ENCODE measurements at places on chromosomes 7 and 10.

- DNase-seq, result no peak
Observed at GRCh38 chr7:120564145-120564544, 291.2 kb downstream of the KCND2 start.

DNA sequence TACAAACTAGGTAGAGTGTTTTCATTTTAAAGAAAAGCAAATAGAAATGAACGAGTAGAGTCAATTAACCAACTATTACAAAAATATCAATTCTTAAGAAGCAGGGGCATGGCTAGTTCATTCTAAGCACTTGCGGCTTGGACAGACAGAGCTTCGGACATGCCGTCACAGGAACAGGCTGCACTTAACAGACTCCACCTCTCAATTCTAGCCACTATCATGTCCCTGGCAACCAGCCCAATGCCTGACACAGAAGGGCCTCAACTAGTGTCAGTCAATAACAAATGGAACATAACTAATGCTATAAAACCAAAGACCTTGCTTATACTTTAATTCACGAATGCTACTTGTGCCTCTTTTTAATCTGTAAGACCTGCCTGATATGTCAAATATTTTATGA is 74.4 kb downstream of the TPK1 start:
- DNase-seq, result no peak

- DNase-seq, result no peak
Observed at GRCh38 chr10:17474595-17475323, 20.4 kb upstream of the ST8SIA6 start.

DNA sequence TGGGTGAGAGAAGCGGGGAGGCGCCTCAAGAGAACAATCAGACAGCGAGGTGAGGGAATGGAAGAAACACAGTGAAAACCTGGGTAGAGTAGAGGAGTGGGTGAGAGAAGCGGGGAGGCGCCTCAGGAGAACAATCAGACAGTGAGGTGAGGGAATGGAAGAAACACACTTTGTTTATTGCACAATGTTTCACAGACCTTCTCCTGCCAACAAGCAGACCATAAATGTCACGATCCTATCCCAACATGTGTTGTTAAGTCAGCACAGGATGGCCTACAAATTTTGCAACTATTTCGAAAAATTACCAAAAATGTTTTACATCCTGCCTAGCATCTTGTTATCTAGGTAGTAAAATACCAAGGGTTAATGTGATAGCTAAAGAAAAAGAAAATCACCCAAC is 115.3 kb downstream of the JAZF1 start:
- no peak for DNase-seq

DNA sequence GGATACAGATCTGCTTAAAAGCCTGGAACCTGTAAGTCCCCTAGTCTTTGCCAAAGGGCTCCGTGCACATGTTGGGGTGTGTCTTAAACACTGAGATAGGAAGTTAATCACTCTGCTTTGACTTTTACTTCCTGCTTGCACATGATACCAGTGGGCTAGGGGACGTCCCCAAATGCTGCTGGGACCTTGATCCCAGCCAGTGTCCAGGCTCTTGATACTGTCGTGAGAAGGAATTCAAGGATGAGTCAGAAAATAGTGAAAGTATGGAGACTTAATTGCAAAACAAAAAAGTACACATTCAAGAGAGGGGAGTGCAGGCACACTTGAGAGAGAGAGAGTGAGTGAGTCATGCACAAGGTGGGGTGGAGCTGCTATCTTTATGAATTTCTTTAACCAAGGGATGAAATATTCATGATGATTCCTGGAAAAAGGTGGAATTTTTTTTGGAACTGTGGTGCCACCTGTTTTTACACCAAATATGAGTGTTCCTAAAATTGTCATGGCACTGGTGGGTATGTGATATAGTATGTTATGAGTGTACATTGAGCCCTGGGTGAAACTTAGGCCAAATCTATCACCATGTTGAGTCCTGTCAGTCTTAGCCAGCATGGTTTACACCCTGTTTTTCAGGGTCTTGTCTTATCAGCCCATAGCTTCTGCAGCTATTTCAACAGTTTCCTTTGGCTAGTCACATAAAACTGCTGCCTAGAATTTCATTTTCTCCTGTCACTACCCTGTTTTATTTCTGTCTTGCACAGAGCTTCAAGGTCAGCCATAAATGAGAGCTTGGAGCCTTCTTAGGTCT is 88.3 kb upstream of the CYP26C1 start:
- no peak for DNase-seq

DNA sequence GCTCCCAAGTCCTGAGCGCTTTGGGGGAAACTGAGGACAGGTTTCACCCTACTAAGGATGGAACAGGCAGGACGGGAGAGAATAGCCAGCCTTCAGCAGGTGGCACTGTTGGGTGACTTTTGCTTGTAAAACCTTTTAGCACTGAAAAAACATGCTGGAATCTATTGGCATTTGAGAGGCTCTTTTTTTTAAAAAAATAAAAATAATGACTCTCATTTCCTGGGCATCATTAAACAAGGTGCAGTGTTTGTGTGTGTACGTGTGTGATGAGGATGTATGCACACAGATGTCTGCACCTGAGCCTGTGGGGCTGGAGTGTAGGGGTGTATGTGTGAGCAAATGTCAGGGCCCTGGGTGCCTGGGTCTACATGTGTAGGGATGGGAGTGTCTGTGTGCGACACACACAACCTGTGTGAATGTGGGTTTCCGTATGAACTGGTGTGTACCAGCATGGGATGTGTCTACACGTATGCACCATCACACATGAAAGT is 177.9 kb downstream of the RPS24 start:
- DNase-seq, result no peak

GRCh38 chr7:92648067-92648466 is 57.9 kb upstream of the FAM133B start:
- DNase-seq, result peak; percentile 34

DNA sequence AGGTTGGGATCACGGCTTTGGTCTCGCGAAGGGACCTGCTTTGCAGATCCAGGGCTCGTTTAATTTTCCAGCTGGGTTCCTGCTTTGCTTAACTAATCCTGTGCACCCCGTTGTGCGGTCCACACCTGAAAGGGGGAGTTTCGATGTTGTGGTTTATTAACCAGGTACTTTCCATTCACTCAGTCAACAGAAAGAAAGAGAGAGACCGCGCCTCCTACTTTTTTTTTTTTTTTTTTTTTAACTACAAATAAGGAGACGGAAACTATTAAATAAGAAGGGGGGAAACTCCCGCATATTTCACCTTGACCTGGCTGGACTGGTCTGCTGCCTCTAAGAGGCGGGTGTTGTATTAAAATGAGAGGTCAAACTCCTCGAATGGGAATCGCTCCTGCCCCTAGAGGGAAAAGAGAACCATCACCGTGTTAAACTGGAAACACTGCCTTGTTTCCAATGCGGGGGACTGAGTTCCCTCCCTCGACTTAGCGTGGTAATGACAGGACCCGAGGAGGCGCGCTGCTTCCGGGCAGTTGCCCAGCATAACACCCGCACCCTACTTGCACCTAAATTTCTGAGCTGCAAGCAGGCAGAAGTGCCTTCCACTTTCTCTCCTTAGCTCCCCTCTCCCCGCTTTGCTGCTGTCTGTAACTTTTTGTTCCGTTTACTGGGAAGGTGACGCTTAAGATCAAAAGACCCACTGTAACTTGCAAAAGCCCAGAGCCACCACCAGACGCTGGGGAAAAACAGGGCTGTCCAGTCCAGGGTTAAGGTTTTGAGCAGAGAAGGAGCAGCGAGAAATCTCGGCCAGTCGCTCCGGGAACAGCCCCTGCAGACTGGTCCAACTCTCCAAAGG is 1.1 kb upstream of the ITGB8 start:
- peak; percentile 27 for DNase-seq

- no peak for DNase-seq
Observed at GRCh38 chr7:40520986-40521738, 386.4 kb downstream of the SUGCT start.

DNA sequence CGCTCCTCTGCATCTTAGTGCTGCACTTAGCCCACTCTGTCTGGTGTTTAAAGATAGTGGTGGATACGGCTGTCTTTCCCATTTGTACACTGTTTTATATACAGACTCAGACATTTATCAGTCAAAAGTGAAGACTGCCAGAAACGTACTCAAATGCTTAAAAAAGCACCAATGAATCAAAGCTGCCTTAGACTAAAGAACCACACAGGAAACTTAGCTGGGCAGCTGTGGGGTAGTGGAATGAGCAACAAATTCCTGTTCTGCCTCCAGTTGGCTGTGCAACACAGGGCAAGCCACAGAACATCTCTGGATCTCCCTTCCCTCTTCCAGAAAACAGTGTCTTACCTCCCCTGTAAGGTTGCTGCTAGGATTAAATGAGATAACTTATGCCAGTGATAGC is 76.0 kb downstream of the ATXN7L1 start:
- peak; percentile 55 for DNase-seq

GRCh38 chr7:45579391-45579801 is 5.2 kb downstream of the ADCY1 start:
- no peak for DNase-seq

GRCh38 chr7:31316876-31317275 is 23.6 kb downstream of the NEUROD6 start:
- no peak for DNase-seq

- no peak for DNase-seq
Observed at GRCh38 chr10:23459308-23459939, 20.5 kb downstream of the OTUD1 start.
